ENCODE measurements at places on chromosomes 4 and X. TPM values are rescaled to one million over a fixed set of nuclear protein-coding genes. Genes with fewer than 3 reads are reported as not detected.

DNA sequence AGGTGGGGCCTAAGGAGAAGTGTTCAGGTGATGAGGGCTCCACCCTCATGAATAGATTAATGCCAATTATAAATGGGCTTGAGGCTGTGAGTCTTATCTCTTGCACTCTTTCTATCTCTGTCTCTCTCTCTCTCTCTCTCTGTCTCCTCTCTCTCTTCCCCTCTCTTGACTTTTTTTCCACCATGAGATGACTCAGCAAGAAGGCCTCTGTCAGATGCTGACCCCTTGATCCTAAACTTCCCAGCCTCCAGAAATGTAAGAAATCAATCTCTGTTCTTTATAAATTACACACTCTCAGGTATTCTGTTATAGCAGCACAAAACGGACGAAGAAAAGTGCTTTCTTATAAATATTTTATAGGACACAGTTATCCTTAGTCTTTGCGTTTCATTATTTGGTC is 184.9 kb upstream of the PCDH7 start:
- DNase-seq, result no peak

DNA sequence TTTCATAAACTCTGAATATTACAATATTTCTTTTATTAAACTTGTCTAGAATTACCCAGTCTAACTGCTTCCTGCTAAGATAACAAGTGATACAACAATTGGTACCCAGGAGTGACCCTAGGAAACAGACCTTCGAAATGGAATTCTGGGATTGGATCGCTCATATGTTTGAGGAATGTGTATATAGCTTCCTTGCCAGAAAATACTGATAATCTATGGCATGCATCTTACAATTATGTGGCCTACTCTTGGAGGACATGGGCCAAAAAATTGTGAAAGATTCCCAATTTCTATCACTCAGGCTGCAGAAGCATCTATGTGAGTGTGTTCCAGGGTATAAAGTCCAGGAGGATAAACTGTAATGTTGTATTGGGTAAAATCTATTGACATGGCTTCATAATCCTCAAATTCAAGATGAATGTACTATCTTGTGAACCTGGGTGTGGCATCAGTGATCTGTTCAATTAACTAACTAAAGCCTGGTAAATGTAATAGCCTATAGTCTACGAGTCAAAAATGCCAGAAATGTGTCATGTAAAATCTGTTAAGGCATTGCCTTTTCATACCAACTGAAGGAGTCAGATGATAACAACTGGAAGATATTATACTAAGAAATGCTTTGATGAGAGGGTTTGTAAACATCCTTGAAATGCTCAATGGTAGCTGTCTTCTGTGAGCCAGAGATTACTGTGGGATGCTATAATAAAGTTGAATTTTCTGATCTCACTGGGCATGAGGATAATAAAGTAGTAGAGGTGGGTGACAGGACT is 1499.3 kb downstream of the PCDH7 start:
- no peak for DNase-seq

The EPHA5 gene
- not detected for total RNA-seq

The CPE gene
- total RNA-seq, result 116 TPM

The P2RY10 gene
- 1.2 TPM for total RNA-seq

The RNF150 gene
- total RNA-seq, result 58.2 TPM
